ENCODE measurements at places on chromosomes 1 and 21.

- peak; percentile 9 for DNase-seq
Measured at GRCh38 chr1:31239653-31240241, at the start of gene NKAIN1. NKAIN1 (minus strand) TSS chr1:31239887; CDS start chr1:31239547, 340 bp downstream.

DNA sequence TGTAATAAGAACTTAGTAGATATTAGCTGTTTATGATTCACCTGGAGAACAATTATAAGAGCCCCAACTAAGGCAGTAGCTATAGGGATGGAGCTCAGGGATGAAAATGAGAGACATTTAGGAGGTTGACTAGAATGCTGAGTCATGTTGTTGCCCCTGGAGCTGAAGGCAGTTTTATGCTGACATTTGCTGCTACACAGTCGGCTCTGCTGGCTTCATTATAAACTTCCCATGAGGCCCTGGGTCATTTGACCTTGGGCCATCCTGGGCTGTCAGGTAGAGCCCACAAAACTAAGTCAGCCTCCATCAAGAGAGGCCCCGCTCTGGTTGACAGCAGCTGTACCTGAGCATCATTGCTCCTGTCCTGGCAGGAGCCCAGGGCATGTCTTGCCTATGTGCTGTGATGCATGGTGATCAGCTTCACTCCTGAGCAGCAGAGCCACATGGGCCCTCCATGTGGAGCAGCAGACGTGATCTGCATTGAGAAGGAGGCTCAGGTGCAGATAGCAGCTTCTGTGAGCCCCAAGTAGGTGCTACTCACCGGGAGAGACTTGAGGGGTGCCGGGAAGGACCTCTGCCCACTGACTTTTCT, 112.4 kb downstream of the TBX19 start:
- no peak for DNase-seq

DNA sequence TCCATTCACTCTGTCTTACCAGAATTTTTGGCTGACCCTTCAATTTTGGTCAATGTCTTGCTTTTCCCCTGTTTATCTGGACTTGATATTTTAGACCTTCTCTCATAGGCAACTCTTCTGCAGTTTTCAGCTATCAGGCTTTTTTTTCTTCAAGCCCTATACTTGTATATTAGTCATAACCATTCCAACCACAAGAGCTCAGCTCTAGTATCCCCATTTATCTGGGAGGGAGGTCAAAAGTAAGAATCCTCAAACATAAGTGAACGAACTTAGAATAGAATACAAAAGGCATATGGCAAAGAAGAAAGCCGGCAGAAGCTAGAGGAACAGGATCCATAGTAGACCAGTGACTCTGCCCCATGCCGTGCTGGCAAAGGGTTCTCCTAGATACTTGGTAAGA, 45.9 kb upstream of the TNFSF4 start:
- DNase-seq, result no peak

DNA sequence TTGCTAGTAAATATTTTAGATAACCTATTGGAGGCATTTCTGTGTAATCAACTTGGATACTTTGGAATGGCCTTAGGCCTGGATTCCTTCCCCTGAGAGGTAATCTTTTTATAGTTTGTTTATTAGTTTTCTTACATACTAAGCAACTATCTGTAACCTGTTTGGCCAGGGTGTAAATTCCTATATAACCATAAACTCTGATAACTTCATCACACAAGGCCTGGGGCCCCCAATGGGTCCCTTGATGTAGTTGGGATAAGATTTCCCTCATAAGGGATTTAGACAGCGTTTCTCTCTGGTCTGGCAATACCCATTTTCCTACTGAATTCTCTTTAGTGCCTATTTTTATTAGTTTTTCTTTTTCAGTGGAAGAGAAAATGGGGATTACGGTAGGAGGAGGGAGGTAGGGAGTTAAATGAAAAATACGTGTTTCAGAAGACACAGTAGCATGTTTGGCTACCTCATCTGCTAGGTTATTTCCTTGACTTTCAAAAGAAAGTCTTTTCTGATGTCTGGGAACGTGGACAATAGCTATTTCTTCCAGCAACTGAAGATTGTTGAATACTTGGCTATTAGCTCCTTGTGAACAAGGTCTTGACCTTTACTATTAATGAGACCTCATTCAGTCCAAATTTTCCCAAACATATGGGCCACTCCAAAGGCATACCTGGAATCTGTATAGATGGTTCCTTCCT, 7.4 kb upstream of the AADACL3 start:
- no peak for DNase-seq

DNA sequence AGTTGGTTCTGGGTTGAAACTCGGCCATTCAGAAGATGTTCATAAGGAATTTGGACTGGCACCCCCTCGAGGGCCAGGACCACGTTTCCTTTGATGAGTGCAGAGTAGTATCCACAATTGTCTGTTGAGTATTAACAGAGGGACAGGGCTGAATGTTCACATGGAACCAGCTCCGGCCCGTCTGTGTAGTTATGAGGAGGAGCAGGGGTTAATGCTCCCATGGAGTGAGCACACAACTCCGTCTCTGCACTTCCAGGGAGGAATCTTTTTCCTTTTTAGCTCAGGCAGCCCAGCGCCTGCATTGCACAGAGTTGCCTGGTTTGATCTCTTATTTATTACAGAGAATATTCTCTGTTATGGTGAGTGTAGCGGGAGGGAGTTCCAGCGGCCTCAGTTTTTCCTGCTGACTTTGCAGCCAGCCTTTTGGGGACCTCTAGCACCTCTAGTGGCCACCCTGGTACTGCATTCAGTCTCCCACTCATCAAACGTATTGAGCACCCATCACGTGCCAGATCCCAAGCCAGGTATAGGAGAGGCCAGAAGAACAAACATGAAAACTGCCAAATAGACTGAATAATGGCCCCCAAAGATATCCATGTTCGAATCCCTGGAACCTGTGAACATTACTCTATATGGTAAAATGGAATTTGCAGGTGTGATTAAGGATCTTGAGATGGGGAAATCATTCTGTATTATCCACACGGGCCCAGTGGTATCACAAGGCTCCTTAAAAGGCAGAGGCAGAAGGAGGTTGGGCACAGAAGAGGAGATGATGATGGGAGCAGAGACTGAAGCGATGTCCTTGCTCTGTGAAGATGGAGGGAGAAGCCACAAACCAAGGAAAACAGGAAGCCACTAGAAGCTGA, 167.7 kb upstream of the CSF3R start:
- DNase-seq, result peak; percentile 64

- DNase-seq, result no peak
Measured at GRCh38 chr1:208154679-208155642, 89.2 kb downstream of the PLXNA2 start.
